ENCODE measurements at places on chromosomes 2 and 18.

DNA sequence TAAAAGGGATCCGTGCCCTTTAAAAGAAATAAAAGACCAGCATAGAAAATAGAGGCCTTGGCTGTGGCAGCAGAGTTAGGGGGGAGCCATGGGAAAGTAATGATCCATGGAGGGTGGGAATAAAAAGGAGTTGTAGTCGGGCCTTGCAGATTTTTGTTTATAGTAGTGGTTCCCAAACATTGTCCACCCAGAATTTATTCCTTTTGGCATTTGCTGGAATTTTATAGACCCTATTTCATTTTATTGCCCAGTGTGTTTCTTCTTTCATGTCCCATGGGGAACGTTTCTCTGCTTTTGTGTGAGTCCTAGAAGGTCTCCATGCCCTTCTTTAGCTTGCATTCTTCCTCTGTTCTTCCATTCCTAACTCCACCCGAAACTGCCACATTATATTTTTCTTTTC lies 222.2 kb downstream of the LTBP1 start:
- no peak for DNase-seq

DNA sequence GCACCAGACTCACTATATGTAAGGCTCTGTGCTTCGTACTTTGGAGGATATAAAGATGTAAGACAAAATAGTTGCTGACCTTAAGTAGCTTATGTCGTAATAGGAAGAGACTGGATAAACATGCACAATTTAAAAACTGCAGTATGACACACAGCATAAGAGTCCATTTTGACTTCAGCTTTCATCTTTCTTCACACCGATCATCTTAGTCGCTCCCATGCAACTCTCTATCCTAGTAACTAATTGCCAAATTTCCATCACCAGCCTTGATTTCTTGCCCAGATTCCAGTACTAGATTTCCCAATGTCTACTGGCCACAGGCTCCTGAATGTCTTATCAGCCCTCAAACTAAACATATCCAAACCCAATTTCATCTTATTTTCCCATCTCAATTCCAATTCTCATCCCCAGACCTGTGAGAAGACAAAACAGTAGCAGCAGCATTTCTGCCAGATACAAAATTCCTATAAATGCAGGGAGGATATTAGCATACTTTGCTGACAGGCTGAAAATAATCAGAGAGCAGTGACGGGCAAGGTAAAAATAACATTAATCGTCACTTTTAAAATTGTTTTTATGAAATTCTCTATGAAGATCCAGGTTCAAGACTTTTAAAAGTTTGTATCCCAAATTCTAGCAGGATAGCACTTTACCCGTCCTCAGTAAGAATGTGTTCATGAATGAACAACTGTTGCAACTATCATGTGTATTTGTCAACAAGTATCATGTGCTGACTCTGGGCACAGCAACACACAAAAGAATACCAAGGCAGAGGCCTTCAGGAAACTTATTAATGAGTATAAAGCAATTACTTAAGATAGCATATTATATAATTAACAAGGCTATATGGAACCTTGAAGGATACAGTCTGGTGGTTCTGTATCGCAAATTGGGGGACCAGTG lies 42.2 kb downstream of the KIDINS220 start:
- no peak for DNase-seq

- DNase-seq = no peak
These were observed 1.2 kb upstream of the SELENOI start for GRCh38 chr2:26344581-26345282.

DNA sequence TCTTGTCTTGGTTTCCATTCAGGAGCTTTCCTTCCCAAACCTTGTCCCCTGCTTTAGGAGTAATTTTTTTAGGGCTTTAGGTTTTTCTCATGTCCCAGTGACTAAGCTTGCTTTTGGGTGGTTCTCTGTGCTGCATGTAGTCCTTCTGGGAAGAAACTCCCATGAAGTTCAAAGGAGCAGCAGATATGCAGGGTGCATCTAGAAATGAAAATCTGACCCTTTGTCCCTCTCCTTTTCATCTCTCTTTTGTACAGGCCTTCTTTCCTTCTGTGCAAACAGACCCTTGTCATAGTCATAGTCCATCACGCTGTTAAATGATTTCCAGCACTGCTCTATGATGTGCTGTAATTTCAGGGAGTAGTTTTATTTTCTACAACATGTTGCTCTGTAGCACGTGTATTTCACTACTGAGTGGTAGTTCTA lies 20.4 kb downstream of the FMNL2 start:
- DNase-seq = no peak

All from GM12891 (cell line).